ENCODE measurements at places on chromosomes 6 and 20.

DNA sequence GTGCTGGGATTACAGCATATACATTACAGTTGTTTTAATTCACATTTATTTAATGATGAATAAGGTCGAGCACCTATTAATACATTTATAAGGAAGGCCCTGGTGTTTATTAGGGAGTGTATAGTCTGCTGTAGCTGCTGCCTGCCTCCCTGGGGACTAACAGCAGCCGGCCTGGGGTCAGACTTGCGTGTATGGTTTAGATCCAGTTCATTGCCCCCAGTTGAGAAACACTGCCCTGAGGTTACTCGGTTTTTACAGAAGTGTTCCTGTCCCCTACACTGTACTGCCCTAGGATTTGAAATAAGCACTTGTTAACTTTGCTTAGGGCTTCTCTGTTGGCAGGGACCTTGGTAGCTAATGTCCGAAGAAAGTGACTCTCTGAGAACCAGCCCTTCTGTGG, 4.0 kb downstream of the TTPAL start:
- no peak for DNase-seq

DNA sequence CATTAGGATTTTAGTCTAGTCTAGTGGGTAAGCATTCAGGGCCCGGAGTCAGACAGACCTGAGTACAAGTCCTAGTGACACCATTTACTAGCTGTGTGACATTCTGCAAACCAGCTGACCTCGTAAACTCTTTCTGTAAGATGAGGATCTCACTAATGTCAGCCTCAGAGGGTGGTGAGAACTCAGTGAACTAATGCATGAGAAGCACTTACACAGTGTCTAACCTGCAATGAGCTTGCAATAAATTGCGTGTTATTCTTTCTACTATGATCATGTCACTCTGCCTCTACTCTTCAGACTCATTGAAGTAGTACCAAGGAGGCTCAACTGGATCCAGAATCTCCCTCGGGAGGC, 41.1 kb upstream of the ZNF831 start:
- no peak for DNase-seq

GRCh38 chr6:125188037-125188436, 34.5 kb downstream of the TPD52L1 start:
- no peak for DNase-seq

GRCh38 chr6:26388014-26388413, 5.1 kb downstream of the BTN2A2 start:
- no peak for DNase-seq

DNA sequence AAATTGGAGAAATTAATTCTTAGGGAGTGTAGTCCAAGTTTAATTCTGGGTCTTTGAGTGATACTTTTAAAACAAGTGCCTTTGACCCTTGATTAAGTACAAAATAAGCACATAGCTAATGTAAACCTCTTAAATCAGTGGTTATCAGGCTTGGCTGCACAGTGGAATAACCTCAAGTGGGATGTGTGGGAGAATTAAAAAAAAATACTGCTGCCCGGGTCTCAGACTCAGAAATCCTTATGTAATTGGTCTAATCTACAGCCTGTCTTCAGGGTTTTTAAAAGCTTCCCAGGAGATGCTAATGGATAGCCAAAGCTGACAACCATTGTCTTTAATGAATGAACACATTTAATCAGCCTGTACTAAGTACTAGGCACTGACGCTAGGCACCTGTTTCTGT, 28.5 kb upstream of the TMEM14A start:
- DNase-seq = no peak

DNA sequence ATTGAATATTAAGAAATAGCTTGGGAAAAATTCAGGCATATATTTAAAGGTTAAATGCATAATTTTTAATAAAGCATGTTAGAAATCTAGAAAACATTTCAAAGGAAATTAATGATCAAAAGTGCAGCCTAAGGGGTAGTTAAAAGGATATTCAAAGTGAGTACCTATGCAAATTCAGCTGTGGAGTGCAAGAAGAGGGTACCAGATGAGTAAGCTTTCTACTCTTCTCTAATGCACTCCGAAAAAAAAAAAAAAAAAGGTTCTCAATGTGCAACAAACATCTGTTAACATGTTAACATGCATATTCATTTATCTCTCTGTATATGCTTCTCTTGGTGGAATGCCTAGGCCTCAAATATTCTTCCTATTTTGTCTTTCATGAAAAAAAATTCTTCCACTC, 32.0 kb upstream of the KATNA1 start:
- no peak for DNase-seq

- DNase-seq = no peak
These were observed 202.2 kb downstream of the ATXN1 start for GRCh38 chr6:16559071-16559470.

GRCh38 chr6:125194941-125195340, 41.4 kb downstream of the TPD52L1 start:
- no peak for DNase-seq

GRCh38 chr6:112237595-112237994, 16.8 kb downstream of the LAMA4 start:
- DNase-seq = no peak
